ENCODE measurements at places on chromosomes 11 and 22. TPM values are rescaled to one million over a fixed set of nuclear protein-coding genes. Genes with fewer than 3 reads are reported as not detected.

GRCh38 chr11:59285716-59286260, 72.9 kb upstream of the OR5AN1 start:
- DNase-seq = no peak

PTPRCAP gene
- total RNA-seq = 291 TPM

- no peak for DNase-seq
Measured at GRCh38 chr11:74680703-74681531, 50.3 kb downstream of the CHRDL2 start.

- DNase-seq = peak; percentile 38
Measured at GRCh38 chr11:130118165-130118564, 41.4 kb upstream of the ST14 start.

TMEM121B gene
- total RNA-seq = 0.10 TPM

NXPE2 gene
- total RNA-seq = not detected

GRCh38 chr11:34488855-34489557, 24.6 kb downstream of the ELF5 start:
- DNase-seq = no peak

DNA sequence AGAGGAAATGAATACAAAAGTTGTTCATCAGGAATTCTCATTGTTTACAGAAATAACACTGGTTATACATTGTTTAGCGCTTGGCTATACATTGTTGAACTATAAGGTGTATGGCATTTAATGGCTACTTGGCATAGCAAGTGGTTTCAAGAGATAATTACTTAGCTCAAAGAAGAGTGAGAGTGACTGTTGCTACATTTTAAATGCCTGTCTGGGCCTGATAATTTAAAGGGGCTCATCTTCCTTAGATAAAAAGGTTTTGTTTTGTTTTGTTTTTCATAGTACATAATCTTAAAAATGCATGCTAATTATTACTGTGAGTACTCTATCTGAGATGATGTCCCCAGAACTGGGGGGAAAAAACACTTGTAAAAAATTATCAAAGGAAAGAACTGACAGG, 1.5 kb upstream of the SMPD1 start:
- DNase-seq = no peak

DNA sequence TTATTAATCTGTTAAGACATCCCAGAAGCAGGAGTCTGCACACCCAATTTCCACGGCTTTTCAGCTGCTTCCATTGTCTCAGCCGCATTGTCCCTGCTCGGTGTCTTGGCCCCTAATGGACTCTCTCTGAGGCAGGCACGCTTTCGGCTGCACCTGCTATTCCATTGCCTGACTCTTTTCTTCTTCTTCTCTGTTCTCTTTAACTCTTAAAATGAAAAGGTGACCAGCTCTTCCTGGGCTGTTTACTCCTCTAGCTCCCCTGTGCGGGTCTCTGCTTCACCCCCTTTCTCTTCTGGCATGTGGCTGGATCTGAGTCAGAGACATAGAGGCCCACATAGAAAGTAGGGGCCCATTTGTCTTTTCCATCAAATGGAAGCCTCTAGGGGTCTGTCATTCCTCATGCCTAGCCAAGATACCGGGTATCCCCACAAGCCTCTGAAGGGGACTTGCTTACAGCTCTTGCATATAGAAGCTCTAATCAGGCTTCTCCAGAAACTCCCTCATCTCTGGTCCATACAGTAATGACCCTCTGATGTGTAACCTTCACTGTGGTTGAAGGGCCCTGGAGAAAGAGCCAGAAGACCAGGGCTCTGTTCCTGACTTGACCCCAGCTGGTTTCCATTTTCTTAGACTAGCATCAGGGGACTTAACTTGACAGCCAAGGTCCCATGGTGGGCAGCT, 243.9 kb downstream of the ST3GAL4 start:
- no peak for DNase-seq

DNA sequence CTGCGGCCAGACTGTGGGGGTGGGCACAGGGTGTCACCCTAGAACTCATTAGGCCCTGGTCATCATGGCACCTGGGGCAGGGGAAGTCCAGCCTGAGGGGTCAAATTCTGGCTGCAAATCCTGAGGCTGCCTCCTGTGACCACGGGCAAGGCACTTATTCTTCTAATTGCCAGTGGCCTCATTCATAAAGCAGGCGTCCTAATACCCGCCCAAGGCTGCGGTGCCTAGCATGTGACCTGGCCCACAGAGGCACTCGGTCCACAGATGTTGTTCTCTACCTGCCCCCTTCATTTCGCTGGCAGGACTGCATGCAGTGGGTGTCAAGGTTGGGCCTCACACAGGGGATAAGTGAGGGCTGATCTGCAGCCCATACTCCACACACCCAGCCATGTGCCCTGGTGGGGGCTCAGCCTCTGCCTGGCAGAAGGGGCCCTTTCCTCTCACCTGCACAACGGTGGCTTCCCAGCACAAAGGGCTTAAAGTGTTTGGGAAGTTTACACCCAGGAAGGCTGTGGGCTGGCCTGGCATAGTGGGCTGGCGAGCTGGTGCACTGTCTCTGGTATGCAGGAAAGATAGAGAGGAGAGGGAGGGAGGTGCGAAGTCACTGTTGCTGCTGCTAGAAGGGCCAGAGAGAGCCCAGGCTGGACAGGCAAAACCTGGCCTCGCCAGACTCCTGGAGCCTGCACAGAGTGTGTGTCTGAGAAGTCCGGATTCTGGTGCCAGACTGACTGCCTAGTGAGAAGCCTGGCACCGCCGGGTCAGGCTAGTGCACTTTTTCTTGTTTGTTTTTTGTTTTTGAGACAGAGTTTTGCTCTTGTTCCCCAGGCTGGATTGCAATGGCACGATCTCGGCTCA, 3.2 kb downstream of the MPST start:
- no peak for DNase-seq

DNA sequence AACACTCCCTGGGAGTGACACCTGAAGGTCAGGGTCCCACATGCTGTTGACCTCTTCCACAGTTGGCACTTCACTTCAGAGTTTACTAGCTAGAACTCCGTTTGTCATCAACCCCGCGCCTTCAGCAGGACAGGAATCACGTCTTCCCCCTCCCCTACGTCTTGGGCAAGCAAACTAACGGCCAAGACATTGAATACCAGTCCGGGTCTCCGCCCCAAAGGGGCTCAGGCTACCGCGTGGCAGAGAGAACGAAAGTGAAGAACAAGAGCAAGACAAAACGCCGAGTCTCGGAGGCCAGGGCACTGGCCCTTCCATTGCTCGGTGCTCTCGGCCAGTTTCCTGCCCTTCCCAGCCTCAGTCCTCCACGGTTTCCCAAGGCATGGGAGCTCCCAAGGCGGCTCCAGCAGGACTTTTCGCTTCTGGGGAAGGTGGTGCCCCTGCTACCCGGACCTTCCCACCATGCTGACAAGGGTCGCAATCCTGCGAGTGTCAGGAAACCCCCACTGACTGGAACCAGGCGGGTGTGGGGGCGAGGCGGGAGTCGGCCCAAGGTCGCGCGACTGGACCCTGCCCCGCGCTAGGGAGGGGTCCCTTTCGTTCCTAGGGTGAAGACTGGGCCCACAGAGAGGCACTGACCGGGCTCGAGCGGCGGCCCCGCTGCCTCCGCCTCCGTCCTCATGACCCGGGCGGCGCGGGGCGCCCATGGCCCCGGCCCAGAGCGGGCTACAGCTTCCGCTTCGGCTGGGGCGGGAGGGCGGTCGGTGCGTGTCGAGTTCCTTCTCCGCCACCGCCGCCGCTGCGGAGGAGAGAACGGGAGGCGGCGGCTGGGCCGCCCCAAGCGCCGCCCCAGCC, at the start of gene GUCD1:
TSS of gene GUCD1 (minus strand) at position 826 of the 852 bp plus-strand sequence. CDS start at position 679, 147 bp downstream.
- DNase-seq = peak; percentile 44

DNA sequence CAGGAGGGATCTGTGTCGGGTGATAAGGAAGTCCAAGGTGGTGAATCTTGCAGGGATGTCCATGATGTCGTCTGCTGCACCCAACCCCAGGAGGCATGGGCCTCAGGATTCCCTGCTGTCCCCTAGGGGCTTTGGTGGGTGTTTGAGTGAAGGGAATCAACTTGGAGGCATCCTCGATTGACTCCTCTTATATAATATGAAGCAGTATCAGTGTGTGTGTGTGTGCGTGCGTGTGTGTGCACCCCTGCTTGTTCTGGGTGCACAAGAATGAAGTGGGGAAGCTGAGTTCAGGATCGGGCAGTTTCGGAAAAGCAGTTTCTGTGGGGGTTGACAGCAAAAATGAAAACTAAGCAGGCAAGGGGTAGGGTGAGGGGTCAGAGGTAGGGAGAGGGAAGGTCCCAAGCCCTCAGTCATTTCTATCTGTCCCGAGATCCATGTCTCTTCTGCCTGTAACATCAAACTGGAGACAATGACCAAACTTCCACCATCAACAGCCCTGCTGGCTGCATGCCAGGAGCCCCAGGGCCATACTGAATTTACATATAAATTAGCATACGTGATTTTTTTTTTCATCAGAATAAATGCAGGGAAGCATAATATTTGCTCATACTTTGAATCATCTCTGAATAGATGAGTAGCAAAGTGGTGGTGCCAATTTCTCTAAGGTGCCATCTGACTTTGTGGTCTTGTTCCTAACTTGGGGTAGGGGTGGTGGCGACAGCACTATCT, 2.0 kb downstream of the NTM start:
- DNase-seq = no peak

E2F8 gene
- 0.35 TPM for total RNA-seq

DNA sequence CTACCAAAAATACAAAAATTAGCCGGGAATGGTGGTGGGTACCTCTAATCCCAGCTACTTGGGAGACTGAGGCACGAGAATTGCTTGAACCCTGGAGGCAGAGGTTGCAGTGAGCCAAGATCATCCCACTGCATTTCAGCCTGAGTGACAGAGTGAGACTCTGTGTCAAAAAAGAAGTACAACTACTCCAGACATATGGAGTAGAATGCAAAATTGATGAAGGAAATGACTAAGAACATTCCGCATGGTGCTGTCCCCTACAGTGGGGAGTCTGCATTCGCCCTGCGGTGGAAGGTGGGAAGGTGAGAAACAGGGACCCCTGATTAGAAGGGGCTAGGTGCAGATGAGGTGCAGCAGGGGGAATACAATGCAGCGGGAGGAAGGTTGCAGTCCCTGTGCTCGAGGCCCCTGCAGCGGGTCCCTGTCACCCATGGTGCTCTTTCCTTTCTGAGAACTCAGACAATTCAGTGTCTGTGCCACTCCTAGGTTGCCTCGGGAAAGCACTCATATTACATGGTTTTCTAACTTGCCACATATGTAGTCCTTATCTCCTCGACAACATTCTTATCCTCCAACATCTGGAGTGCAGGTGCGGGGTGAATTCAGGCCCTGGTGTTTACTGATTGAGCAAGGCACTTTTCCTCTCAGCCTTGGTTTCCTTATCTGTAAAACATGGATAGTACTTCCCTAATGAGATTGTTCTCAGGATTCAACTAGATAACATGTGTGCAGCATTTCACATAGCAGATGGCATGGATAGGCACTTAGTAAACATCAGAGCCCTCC, 5.2 kb downstream of the POLD4 start:
- DNase-seq = no peak

DNA sequence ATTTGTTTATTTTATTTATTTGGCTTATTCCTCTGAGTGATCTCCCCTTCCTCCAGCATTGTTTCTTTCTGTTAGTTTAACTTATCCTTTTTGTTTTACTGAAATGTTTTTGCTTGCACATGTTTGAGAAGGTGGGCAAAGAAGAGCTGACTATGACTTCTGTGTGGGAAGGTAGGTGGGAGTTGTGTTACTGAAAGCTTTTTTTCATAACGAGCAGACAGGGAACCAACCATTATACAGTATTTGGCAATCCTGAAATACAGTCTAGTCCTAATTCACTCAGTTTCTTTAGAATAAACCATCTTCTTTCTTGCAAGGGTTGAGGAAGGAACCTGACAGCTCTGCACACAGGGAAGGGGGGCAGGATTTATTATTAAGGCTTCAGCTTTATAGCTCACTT, 37.0 kb upstream of the PAK1 start:
- DNase-seq = no peak

DNA sequence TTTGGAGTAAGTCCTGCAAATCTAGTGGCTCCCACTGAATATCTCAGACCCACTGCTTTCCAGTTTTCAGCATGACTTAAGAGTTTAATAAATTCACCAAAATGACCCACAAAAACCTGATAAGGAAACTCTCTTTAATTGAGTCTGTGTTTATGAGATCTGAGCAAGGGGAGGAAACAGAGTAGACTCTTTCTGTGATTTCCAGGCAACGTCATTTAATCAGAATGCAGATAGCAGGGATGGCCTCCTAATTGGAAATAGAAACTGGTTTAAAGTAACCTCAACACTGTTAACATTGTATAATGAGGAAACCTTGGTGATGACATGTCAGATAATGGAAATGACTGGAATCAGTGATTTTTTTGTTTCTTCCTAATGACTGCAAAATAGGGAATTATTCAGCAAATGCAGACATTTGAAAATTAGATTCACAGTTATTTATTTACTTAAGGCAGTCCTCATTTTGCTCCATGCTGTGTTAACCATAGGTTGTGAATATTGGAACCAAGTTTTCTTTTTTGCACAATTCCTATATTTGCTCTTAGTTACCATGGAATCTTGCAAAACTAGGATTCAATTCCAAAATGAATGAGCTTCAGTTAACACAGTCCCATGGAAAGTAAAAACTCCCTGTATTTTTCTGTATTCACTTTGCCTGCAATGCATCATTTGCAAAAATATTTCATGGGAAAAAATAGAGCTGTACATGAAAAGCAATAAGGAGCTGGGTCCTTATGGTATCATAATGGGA, 1324.5 kb downstream of the LRRC4C start:
- no peak for DNase-seq

All from CD4-positive, CD25-positive, alpha-beta regulatory T cell (primary cell).